KBM-7 (cell line): ENCODE measurements at places on chromosomes 2 and 18.

- DNase-seq: no peak
Observed at GRCh38 chr18:24601585-24601984, 141.1 kb downstream of the HRH4 start.

GRCh38 chr2:234974501-234975385 lies 22.9 kb downstream of the SH3BP4 start:
- no peak for DNase-seq

- peak; percentile 18 for DNase-seq
Observed at GRCh38 chr2:113083296-113083695, 15.5 kb downstream of the IL1F10 start.

GRCh38 chr2:51812138-51812866 lies 780.4 kb upstream of the NRXN1 start:
- DNase-seq: no peak

DNA sequence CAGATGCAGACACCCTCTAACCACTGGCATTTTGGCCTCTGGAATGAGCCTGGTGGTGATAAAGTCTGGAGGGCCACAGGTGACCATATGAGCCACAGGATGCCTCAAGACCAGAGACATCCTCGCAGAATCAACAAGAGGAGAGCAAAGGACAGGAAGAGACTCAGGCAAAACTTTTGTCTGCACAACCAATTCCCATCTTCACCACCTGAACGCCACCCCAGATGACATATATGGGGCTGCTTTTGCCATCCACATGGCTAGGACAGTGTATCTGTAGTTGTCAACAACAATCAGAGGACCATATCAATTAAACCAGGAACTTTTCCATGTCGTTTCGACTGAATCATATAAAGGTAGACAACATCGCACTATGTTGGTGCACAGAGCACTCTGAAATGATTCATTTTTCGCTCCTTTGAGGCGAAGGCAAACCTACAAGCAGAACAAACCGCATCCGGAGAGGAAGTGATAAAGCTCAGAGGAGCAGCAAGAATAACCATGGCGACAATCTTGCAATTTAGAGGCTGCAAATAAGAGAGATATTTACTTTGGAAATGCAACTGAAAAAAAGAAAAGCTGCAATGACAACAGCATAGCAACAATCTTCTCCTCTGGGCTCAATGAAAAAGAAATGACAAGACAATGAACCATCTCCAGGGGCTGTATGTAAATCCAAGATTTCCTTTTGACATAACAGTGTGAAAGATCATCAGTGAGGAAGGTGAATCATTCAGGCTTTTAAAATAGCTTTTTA lies 204.5 kb downstream of the ARL4C start:
- peak; percentile 46 for DNase-seq

DNA sequence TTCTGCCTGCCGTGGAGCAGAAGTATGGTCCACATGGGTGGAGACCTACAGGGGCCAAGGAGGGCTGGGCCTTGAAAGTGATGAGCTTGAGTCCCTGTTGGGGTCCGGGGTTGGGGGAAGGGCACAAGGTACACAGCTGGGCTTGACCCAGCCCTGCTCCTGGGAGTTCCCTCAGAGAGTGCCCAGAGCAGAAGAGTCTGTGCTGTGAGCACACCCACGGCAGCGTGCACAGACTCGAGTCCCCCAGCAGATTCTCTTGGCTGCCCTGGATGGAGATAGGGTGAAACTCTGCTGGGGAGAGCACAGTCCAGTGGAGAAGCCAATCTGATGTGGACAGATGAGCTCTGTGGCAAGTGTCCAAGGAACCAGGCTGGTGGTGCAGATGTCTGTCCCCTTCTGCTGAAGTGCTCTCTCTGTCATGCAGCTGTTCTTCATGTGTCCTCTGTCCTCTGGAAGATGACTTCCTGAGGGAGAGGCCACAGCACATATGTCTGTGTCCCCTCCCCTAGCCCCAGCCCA lies 27.5 kb downstream of the INPP4A start:
- no peak for DNase-seq
